Natural killer cell treated with Interleukin-12 subunit alpha and Interleukin-12 subunit beta and Interleukin-15 and Interleukin-18, amount 100 ng/mL, for 72 hours (primary cell): ENCODE measurements at places on chromosomes 6 and 20.

- DNase-seq = no peak
These were observed 45.6 kb downstream of the LRRN4 start for GRCh38 chr20:6008254-6008653.

DNA sequence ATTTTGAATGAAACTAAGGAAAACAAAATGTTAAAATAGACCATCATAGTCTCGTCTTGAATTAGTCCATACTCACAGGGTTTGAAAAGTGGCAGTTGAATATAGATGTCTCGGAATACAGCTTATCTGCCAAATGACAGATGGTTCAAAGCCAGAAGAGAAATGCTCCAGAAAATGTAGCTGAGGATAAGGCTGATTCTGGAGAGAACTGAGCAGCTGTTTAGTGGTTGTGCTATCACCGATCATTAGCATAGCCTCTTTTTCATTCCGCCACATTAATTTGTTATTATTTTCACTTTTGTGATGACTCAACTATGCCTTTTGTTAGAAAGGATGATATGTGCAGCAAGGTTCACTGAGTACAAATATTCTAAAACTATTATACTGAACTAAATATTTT, 390.2 kb upstream of the MAN1A1 start:
- DNase-seq = no peak

GRCh38 chr6:45699663-45700062, 316.0 kb downstream of the CLIC5 start:
- DNase-seq = no peak

DNA sequence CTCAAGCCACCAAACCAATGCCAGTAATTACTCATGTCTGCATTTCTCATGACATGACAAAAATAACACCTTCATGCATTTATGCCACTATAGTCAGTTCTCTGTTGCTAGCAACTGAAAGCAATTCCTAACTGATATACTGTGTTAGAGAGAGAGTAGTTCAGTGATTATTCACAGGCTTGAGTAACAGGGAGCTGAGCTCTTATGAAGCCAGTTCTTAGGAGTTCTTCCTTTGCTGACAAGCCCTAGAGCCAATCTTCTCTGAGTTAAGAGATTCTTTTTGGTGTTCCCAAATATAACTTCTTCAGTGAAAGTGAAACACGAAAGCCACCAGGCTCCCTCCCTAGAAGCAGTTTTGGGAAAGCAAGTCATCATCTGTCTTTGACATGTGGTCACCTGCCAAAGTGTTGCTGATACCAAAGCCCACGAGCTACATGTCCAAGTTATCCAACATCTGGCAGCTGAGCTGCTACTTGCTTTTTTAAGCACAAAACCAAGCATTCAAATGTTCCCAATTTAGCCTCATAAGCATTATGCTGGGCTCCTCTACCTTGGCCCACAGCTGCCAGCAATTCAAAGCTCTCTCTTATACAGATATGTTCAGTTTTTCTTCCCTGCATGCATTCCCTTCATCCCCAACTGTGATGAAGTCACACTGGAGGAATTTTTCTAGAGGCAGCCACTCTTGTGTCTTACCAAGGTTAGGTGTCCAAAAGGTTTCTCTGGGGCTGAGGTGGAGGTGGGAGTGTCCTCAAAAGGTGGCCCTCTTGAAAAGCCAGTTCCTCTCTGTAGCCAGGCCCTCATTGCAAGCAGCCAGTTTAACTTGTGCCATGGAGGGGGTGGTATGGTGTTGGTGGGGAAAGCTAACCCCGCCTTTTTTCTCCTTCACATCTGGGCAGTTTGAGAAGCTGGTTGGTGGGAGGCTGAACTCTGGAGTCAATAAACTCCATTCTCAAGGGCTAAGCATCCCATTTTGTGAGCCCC, 92.7 kb upstream of the ARMC2 start:
- no peak for DNase-seq

GRCh38 chr6:63732336-63732735, 96.7 kb downstream of the PHF3 start:
- no peak for DNase-seq

- no peak for DNase-seq
These were observed 16.1 kb upstream of the B4GALT5 start for GRCh38 chr20:49729780-49730179.

DNA sequence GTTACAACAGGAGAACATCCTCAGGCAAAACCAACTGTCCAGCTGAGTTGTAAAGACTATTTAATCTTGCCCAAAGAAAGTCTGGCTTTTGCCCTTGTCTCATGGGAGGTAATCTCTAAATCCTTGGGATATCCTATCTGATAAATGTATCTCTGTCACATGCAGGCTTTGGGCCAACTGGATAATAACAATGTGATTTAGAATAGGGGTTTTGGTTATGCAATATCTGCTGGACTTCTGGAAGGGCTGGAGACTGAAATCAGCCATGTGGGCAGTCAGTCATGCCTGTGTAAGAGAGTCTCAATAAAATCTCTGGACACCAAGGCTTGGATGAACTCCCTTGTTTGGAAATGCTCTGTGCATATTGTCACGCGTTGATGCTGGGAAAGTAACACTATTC, 56.3 kb upstream of the PRL start:
- DNase-seq = no peak

DNA sequence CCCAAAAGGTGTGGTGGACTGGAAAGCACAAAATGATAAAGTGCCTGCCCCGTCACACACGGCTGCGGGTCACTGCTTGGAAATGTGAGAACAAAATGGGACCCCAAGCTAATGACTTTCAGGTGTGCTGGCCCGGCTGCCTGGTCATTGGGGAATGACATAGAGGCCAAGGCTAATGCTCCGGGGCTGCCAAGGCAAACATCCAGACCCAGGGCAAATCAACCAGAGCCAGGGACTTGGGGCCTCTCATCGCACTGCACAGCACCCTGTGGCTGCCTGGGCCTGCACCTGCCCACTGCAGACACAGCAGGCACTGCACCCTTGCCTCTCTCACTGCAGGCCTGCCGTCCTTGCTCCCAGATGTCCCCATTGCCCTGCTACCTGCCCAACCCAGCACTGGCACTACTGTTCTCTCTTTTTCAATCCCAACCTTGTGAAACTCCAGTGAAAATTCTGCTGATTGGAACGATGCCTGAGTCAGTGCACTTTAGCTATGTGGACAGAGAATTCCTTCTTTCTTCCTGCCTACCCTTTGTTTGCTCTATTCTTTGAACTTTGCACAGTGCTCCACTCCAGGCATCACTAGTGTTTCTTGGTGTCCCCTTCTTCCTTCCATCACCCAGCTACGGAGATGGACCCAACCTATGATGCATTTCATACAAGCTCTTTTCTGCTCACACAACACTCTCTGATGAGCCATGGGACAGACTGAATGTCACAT, 849.5 kb downstream of the MAFB start:
- DNase-seq = no peak
